Stimulated activated CD8-positive, alpha-beta memory T cell treated with anti-CD3 and anti-CD28 coated beads, Interleukin-7, amount 100 ng/mL, for 48 hours (primary cell): ENCODE measurements at places on chromosomes 7 and 10.

DNA sequence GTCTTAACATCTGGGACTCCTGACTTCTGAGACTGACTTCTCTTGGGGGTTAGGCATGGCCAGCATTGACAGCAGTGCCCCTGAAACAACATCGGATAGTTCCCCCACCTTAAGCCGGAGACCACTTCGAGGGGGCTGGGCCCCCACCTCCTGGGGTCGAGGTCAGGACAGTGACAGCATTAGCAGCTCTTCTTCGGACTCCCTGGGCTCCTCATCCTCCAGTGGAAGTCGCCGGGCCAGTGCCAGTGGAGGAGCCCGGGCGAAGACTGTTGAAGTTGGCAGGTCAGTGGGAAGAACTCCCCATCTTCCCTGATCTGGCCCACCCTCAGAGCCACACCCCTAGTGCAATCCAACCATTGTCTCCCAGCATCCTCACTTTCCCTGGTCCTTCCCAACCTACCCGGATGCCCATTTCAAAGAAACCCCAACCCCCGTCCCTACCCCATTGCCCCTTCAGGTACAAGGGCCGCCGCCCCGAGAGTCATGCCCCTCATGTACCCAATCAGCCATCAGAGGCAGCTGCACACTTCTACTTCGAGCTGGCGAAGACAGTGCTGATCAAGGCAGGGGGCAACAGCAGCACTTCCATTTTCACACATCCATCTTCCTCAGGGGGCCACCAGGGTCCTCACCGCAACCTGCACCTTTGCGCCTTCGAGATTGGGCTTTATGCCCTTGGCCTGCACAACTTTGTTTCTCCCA lies 12.1 kb downstream of the ZSWIM8 start:
- no peak for DNase-seq

DNA sequence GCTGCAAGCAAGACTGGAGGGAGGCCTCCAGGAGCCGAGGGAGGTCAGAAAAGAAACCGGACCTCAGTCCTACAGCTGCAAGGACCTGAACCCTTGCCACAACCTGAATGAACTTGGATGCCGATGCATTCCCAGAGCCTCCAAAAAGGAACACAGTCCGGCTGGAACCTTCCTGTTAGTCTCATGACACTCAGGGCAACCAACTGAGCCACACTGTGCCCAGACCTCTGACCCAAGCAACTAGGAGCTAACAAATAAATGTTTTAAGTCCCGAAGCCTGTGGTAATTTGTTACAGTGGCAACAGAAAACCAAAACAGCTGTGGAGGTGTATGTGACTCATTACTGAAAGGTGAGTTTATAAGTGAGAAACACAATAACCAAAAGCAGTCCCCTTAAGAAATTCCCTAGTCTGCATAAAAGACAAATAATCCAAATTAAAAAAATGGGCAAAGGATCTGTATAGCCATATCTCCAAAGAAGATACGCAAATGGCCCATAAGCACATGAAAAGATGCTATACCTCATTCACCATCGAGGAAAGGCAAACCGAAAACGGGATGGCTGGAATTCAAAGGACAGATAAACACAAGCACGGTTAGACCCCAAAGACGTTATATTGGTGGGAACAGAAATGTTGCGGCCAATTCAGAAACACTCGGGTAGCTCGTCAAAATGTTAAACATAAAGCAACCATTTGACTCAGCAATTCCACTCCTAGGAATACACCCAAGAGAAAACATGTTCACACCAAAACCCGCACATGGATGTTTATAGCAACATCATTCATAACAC lies 24.8 kb downstream of the GNA12 start:
- DNase-seq: no peak

GRCh38 chr10:279232-279631 lies 144.0 kb downstream of the ZMYND11 start:
- DNase-seq: no peak

- no peak for DNase-seq
Measured at GRCh38 chr10:77925410-77925794, 1.2 kb downstream of the DLG5 start.

GRCh38 chr10:131943021-131943814 lies 38.5 kb downstream of the BNIP3 start:
- DNase-seq: no peak

GRCh38 chr10:266974-267425 lies 131.7 kb downstream of the ZMYND11 start:
- no peak for DNase-seq

- DNase-seq: no peak
Measured at GRCh38 chr10:17756557-17757217, 4.7 kb downstream of the TMEM236 start.

DNA sequence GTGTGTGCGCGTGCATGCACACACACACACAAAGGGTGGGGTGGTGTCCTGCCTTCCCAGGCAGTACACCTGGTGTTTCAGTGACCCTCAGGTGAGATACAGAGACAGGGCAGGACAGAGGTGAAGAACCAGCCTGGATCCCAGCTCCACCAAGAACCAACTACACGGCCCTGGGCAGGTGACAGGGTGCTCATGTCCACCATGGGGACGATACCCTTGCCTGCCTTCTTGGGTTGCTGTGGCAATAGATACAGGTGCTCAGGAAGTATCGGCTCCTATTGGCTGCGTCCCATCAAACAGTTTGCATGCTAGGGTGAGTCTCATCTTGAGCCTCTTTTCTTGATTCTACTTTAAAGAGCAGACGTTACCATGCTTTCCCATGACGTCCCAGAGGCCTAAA lies 33.7 kb upstream of the CXCL12 start:
- no peak for DNase-seq

DNA sequence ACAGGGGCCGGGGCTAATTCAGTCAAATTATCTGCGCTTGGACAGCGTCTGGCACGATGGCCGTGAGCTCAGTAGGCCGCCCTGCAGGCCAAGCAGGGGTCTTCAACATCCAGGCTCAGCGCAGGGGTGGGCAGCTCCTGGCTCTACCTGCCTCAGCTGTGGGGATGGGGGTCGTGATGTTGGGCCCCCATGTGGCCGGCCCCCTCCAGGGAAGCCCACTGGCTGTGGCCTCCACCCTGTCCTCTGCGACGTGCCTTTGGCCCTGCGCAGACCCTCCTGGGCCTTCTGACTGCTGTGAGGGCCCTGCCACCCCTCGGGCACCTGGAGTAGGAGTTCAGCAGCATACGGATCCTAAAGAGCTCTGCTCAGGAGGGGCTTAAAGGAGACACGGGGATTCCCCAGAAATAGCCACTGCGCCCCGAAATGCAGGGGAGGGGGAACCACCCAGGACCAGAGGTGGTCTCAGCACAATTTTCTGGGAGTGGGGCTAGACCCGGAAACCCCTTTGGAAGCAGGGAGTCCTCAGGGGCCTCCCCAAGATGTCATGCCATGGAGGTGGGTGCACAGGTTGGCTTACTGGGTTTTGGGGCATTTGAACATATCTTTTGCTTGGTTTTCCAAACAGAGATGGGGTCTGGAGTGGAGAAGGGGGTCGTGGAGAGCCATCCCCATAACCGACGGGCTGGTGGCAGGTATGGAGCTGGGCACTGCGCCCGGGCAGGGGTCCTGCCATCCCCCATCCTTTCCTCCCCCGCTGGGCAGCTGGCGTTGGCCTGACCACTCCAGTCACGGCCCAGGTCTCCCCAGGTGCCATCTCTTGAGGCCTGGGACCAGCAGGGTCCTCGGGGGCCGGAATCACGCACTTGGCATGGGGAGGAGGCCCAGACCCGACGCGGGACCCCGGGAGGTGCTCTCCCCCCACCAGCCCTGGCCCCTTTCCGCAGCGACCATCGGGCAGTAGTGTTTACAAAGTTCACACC lies 4.0 kb upstream of the ADAP1 start:
- DNase-seq: no peak

- DNase-seq: no peak
Measured at GRCh38 chr7:101985057-101985902, 167.9 kb downstream of the CUX1 start.

- DNase-seq: no peak
Measured at GRCh38 chr10:116721547-116722392, 20.6 kb downstream of the HSPA12A start.

- no peak for DNase-seq
Measured at GRCh38 chr7:139548302-139549028, 25.0 kb downstream of the CLEC2L start.

DNA sequence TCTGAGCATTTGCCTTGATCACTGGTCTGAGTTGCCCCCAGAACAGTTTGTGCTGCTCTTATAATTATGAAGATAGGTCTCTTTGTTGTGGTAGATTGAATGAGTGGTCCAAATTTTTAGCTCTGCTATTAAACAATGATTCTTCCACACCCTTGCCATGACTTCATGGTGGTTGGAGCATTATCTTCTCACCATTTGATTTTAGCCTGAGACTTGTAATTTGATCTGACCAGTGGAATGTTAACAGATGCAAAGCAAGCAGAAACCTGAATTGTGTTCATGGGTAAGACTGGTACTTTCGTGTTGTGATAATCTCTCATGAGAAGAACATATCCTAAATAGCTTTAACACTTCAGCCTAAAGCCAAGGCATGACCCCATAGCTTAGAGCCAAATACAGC lies 139.1 kb downstream of the TFPI2 start:
- no peak for DNase-seq

DNA sequence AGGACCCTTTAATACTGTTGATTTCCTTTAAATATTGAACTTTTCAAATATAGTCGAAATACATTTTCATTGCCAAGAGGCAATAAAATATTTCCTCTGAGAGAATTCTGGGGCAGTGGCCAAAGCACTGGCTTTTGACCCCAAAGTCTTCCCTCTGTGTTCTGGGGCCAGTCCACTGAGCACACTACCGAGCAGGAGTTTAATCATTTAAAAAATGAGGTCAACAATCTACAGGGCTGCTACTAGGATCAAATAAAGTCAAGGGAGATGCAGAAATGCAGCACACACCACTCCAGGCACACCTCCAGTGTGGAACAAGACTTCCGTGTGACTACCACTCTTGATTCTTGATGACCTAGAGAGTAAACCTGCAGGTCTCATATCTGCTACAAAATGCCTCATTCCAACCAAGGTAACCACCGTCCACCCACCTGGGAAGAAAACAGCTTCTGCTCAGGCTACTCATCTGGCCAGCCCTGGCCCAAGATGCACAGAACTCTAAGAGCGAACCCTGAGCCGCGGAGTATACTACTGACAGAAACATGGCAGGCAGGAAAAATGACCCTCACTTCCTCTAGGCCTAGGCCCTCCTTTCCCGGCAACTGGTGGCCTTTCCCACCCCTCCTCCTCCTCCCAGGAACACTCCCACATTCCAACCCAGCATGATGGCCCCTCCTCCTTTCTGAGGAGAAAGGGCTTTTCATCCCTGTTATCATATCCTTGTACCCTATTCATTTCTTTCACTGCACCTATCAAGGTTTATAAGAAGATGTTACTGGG lies 97.7 kb downstream of the ALOX5 start:
- DNase-seq: no peak

DNA sequence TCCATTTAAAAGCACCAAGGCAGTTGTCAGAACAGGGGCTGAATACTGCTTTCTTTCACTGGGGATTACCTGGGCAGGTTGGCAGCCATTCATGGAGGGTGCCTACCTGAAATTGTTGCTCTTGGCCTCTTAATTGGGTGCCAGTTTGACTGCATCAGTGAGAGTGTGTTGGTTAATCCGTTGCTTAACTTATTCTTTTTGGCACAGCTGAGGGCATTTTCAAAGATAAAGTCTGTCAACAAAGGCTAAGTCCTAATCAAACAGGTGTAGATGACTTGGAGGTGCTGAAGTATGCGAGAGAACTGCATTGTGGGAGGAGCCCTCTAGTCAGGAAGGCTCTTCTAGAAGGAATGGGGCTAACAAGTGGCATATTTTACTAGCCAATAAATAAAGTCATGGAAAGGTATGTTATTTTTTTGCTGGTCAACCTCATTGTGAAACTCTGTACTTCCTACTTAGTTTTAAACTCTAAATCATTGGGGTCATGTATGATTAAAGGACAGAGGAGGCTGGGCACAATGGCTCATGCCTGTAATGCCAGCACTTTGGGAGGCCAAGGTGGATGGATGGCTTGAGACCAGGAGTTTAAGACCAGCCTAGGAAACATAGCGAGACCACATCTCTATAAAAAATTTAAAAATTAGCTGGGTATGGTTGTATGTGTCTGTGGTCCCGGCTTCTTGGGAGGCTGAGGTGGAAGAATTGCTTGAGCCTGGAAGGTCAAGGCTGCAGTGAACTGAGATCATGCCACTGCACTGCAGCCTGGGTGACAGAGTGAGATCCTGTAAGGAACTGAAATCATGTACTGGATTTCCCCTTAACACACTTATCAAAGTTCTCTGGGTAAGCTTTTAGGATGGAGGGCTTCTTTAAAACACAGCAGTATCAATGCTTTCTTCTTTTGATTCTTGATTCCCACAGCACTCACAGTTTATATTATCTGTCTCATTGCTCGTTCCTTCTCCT lies 134.1 kb downstream of the LRMDA start:
- no peak for DNase-seq

DNA sequence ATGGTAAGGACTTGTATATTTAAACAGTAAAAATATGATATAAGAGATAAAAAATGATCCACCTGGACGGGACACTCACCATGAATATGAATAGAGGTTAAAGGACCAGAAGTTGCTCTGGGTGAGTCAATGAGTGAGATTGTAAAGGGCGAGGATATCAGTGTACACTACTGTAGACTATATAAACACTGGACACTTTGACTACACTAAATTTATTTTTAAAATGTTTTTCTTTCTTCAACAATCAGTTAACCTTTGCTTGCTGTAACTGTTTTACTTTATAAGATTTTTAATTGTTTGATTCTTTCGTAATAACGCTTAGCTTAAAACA lies 202.8 kb downstream of the VTI1A start:
- no peak for DNase-seq

DNA sequence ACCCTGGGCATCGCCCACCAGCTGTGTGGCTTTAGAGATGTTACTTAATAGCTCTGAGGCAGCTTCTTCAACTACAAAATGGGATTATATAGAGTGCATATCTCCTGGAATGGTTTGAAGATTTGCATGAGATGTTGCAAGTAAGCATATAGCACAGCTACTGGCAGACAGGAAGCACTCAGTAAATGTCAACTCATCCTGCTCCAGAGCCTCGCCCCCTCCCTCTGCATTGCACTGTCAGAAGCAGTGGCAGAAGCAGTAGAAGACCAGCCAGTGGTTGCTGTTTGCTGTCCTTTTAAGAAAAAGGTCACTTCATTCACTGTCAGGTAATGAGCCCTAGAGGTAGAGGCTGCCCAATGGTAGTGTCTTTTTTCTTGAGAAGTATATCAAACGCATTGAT lies 180.0 kb upstream of the GHITM start:
- no peak for DNase-seq

DNA sequence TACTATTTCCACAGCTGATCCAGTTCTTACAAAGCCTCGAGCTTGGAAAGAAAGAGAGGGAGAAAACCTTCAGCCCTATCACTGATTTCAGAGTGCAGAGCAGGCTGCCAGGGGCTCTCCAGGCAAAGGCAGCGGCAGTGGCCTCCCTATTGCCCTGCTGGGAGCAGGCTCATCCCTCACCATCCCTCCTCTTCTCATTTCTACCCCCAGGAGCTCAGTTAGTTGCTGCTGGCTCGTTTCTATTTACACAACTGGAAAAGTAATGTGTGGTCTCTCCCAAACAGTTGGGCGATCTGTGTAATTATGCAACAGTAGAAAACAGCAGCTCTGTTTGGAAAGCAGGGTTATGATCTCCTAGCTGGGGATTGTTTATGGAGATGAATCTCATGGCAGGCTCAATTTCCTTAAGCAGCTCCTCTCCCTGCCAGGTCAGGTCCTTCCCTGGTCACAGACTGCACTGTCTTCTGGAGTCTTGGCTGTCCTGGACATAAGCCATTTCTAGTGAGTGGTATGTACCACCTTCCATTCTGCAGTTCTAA lies 28.7 kb upstream of the TNS3 start:
- DNase-seq: no peak

- no peak for DNase-seq
Measured at GRCh38 chr10:114256008-114256765, 17.1 kb downstream of the VWA2 start.

- DNase-seq: no peak
Measured at GRCh38 chr10:47452495-47453140, 31.3 kb downstream of the ANXA8 start.
